Esophagus squamous epithelium (tissue), 5 donors: ENCODE measurements at places on chromosomes 12 and 14.

GRCh38 chr12:69972136-69972535 lies 147.1 kb downstream of the MYRFL start:
- DNase-seq: no peak

- DNase-seq: no peak
Measured at GRCh38 chr14:35400648-35401421, 3.7 kb downstream of the NFKBIA start.

DNA sequence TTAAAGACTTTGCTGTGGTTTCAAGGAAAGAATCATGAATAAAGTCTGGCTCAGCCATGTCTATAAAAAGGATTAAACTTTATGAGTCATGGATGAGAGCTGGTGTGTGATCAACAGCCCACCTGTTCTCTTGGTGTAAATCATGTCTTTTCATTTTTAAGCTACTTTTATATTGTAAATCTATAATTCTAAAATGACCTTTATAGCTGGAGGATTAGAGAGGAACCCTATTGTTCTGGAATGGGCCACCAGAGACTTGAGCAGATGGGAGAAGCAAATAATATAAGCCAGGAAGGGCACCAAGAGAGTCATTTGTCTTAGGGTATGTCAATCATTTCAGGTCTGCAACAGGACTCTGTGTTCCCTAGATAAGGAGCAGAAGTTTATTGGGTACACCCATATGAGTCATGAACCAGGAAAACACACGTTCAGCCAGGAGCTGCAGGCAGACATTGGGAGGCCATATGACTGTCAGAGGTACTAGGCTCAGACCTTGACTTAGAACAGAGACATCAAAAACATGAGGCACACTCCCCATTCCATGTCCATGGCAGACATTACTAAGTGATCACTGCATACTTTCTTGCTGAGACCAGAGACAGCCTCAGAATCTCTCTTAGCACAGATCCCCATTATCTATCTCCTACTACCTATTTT lies 49.3 kb downstream of the NDUFA12 start:
- no peak for DNase-seq

GRCh38 chr14:103724116-103724515 lies 8.5 kb downstream of the ZFYVE21 start:
- no peak for DNase-seq

DNA sequence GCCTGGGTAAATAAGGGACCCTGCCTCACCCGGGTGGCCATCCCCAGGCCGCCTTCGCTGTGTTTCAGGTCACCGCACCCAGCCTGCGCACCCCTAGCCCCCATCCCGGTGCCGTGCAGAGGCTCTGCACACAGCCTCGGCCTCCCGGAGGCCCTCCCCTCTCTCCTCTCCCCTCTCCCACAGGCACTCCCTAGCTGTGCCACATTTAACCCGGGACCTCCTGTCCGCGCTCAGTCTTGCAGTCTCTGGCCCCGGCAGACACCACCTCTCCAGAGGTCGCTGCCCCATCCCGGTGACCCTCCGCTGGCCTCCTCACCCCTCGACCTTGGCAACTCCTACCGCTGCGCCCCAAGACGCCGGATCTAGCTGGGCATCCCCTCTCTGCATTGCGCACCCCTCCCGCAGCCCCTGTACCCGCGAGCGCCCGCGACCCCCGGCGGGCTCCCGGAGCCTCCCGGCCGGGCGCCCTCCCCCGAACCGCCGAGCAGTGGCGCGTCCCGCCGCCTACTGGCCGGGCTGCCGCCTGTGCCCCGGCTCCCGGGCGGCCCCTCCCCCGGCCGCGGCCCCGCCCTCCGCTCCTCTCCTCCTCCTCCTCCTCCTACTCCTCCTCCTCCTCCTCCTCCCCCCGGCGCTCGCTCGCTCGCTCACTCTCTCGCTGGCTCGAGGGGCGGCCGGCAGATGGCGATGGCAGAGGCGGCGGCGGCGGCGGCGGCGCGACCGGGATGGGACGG lies 120.7 kb downstream of the AACS start:
- no peak for DNase-seq

DNA sequence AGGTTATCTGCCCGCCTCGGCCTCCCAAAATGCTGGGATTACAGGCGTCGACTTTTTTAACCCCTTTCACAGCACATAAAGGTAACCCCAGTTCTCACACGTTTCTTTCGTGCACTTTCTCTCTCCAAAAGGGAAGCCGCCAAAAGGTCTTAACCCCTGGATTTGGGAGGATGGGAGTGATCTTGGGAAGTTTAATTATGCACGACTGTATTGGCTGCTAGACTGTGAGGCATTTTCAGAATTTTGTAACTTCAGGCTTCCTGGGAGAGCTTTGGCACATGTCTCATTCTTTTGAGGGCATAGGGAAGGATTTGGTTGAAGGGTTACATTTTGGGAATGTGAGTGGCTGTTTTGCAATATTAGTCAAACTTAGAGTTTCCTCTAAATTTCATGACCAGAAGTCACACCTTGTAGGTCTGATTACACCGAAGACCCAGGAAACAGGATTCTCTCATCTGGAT lies 1.4 kb upstream of the SMARCC2 start:
- no peak for DNase-seq

- no peak for DNase-seq
Measured at GRCh38 chr14:77120771-77121743, 20.5 kb downstream of the ZDHHC22 start.
